Activated CD4-positive, alpha-beta memory T cell treated with anti-CD3 and anti-CD28 coated beads, Interleukin-2, amount 10 ng/mL, durations not matched to agents 7 days and 5 days (primary cell): ENCODE measurements at places on chromosomes 2 and 18. TPM values are rescaled to one million over a fixed set of nuclear protein-coding genes. Genes with fewer than 3 reads are reported as not detected.

The LIPG gene
- not detected for total RNA-seq

- H3K36me3 ChIP-seq = peaks cover 12% of the 10 kb centered on the region
- peak overlapping the region; percentile 92 for H3K27ac ChIP-seq
- DNase-seq = no peak
- H3K4me3 ChIP-seq = peak overlapping the region; percentile 42
- no peaks in the 10 kb centered on the region for H3K27me3 ChIP-seq
- H3K4me1 ChIP-seq = peaks cover 84% of the 10 kb centered on the region
These were observed 127.2 kb upstream of the PPP1CB start for GRCh38 chr2:28624436-28624792.

GRCh38 chr2:224954980-224955379, 87.3 kb downstream of the DOCK10 start:
- H3K4me3 ChIP-seq = no peak overlapping the region
- no peak for DNase-seq
- H3K4me1 ChIP-seq = peaks cover 74% of the 10 kb centered on the region
- H3K36me3 ChIP-seq = peaks cover 38% of the 10 kb centered on the region
- no peaks in the 10 kb centered on the region for H3K27me3 ChIP-seq

GRCh38 chr2:191968120-191968519, 121.2 kb upstream of the CAVIN2 start:
- H3K4me3 ChIP-seq = no peak overlapping the region
- peaks cover 5% of the 10 kb centered on the region for H3K27me3 ChIP-seq
- DNase-seq = no peak
- no peak overlapping the region for H3K27ac ChIP-seq

GRCh38 chr2:191857259-191857805, 10.4 kb upstream of the CAVIN2 start:
- H3K4me3 ChIP-seq = no peak overlapping the region
- H3K27me3 ChIP-seq = peaks cover 23% of the 10 kb centered on the region
- no peak for DNase-seq
- H3K36me3 ChIP-seq = no peaks in the 10 kb centered on the region
